ENCODE measurements at places on chromosomes 1 and 21. TPM values are rescaled to one million over a fixed set of nuclear protein-coding genes. Genes with fewer than 3 reads are reported as not detected.

The S100A7 gene
- not detected for polyA plus RNA-seq

The LPGAT1 gene
- polyA plus RNA-seq = 7.7 TPM

The FBXO2 gene
- polyA plus RNA-seq = 1.5 TPM

The MKNK1 gene
- 25.7 TPM for polyA plus RNA-seq

The L1TD1 gene
- polyA plus RNA-seq = not detected

The GJB3 gene
- polyA plus RNA-seq = not detected

The NBPF6 gene
- polyA plus RNA-seq = not detected

The LCK gene
- polyA plus RNA-seq = 0.05 TPM

The PALMD gene
- 0.06 TPM for polyA plus RNA-seq

The THEMIS2 gene
- polyA plus RNA-seq = 2.0 TPM

The FCRL1 gene
- polyA plus RNA-seq = not detected

The GNG4 gene
- 0.09 TPM for polyA plus RNA-seq

The NR1I3 gene
- polyA plus RNA-seq = not detected

The TPTE gene
- not detected for polyA plus RNA-seq

The SEC16B gene
- polyA plus RNA-seq = 0.98 TPM

The BTBD8 gene
- 0.43 TPM for polyA plus RNA-seq

The CAPN8 gene
- polyA plus RNA-seq = 0.11 TPM

The OPTC gene
- not detected for polyA plus RNA-seq

The ZNF695 gene
- polyA plus RNA-seq = 1.0 TPM

The SYCP1 gene
- polyA plus RNA-seq = not detected

The RYR2 gene
- polyA plus RNA-seq = not detected

The HTR1D gene
- 0.07 TPM for polyA plus RNA-seq

The HSD11B1 gene
- polyA plus RNA-seq = 0.15 TPM

The FASLG gene
- not detected for polyA plus RNA-seq

The RGSL1 gene
- polyA plus RNA-seq = not detected

The TSACC gene
- 0.52 TPM for polyA plus RNA-seq

The SLAMF9 gene
- not detected for polyA plus RNA-seq

The ANKRD45 gene
- not detected for polyA plus RNA-seq

The TRIM58 gene
- not detected for polyA plus RNA-seq

The NPL gene
- polyA plus RNA-seq = 1.2 TPM

The MAN1A2 gene
- 11.9 TPM for polyA plus RNA-seq

The GIPC2 gene
- polyA plus RNA-seq = 0.04 TPM

The ESRRG gene
- polyA plus RNA-seq = 0.05 TPM

The LAMC2 gene
- 0.96 TPM for polyA plus RNA-seq

The KIF17 gene
- polyA plus RNA-seq = 3.7 TPM

The DNASE2B gene
- not detected for polyA plus RNA-seq

The KLF17 gene
- 0.16 TPM for polyA plus RNA-seq

Measured in BJ (cell line).